ENCODE measurements at places on chromosomes 11 and 22. TPM values are rescaled to one million over a fixed set of nuclear protein-coding genes. Genes with fewer than 3 reads are reported as not detected.

Gene MRGPRF
- not detected for total RNA-seq

Gene P2RY2
- not detected for total RNA-seq

Gene RIMBP3B
- 0.12 TPM for total RNA-seq

Gene MPEG1
- not detected for total RNA-seq

Gene PGA5
- not detected for total RNA-seq

Gene PRRG4
- 0.29 TPM for total RNA-seq

Gene ROBO3
- 21.5 TPM for total RNA-seq

Gene TMEM191B
- total RNA-seq = 0.67 TPM

Gene CNTN5
- total RNA-seq = not detected

Gene DAGLA
- total RNA-seq = 0.09 TPM

Gene NELL1
- not detected for total RNA-seq

Gene OR2AG1
- not detected for total RNA-seq

Gene CELSR1
- 1.3 TPM for total RNA-seq

Gene OR8G5
- not detected for total RNA-seq

Gene TRIM49
- total RNA-seq = not detected

Gene OR6A2
- 0.07 TPM for total RNA-seq

Gene GRIA4
- total RNA-seq = not detected

Gene PPP1R14B
- total RNA-seq = 121 TPM

Gene TTC12
- 11.4 TPM for total RNA-seq

Gene ZNF215
- 1.4 TPM for total RNA-seq

Gene DDX17
- 374 TPM for total RNA-seq

Gene PDHX
- total RNA-seq = 31.9 TPM

Gene TMEM121B
- total RNA-seq = 0.07 TPM

Gene GPHA2
- 0.81 TPM for total RNA-seq

Gene TBX10
- total RNA-seq = not detected

Gene RFPL3
- total RNA-seq = not detected

Gene ARHGAP42
- total RNA-seq = 0.28 TPM

Gene TSPAN32
- 8.6 TPM for total RNA-seq

Gene SCUBE1
- total RNA-seq = 0.14 TPM

Gene CD248
- total RNA-seq = 3.0 TPM

Gene CFAP300
- not detected for total RNA-seq

Gene NRGN
- 4.4 TPM for total RNA-seq

Gene DEUP1
- not detected for total RNA-seq
